ENCODE measurements at places on chromosomes 7 and 10.

DNA sequence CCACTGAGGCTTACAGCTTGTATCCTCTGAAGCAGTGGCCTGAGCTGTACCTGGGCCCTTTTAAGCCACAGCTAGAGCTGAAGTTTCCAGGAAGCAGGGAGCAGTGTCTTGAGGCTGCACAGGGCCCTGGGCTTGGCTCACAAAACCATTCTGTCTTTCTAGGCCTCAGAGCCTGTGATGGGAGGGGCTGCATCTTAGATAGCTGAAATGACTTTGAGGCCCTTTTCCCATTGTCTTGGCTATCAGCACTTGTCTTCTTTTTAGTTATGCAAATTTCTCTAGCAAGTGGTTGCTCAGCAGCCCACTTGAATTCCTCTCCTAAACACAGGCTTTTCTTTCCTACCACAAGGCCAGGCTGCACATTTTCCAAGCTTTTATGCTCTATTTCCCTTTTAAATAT is 864.2 kb downstream of the REEP3 start:
- no peak for DNase-seq

DNA sequence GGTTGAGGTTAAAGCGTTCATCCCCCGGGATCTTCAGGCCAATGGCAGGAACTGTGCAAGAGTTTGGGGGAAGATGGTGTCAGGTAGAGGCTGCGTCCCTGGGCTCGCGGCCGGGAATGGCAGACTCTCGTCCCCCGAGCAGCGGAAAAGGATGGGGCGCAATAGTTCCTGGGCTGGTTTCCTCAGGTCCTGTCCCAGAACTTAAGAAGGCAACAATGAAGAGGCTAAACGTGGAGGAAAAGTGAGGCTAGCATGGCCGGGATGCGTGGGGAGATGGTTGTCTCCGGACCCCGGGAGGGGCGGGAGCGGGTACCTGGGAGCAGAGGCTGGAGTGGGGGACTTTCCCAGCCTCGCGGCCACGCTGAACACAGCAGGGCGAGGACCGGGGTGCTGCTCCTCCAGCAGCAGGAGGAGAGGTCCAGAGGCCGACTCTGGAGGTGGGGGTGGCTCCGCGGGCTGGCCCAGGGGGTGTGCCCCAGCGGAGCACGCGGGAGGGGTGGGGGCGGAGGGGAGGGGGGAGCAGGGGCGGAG is 882 bp downstream of the IRF5 start:
- no peak for DNase-seq

DNA sequence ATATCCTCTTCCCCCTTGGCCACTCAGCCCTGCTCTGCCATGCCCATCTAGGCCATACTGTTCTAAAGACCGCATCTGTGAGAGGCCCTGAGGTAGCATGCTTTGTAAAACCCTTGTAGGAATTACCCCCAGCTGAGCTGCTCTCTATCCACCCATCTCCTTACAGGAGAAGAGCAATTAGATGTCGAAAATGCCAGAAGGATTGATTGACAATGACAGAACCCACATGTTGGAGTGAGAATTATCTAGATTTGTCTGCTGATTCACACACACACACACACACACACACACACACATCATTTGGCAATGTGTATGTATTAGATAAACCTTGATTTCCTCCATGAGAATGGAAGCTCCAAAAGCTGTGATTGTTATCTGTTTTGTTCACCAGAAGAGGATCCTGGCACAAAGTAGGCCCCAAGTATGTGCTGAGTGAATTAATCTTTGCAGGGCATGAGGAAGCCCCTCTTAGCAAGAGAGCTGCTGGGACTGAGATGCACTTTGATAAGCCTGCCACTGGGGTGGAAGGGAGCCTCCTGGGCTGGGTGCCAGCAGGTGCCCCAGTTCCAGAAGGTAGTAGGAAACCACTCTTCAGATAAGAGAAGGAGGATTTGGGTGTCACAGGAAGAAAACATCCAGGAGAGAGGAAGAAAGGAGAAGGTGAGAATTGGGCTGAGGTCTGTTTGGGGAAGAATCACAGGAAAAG is 187.5 kb upstream of the ADO start:
- no peak for DNase-seq

DNA sequence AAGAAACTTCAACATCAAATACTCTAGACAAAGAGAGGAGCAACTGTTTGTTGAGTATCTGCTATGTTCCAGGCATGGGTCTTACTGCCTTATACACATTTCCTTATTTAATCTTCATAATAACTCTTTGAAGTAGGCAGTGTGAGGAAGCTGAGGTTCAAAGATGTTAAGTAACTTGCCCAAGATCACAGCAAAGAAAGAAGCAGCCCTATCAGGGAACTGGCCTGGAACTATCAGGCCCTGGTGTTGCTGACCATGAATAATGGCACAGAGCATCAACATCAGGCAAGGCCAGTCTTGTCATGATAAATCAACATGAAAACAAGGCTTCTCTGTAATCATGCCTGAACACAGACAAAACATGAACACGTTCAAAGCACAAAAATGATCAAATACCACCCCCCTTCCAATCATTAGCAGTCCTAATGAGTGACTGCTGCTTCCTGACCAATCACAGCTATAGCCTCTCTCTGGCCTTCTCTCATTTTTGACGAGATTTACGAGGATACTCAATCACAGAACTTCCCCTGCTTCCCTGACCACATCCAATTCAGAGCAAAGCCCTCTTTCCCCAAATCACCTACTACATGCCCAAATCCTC is 2.3 kb downstream of the GSDME start:
- DNase-seq = no peak

- no peak for DNase-seq
Measured at GRCh38 chr7:12855036-12855435, 167.6 kb downstream of the ARL4A start.

DNA sequence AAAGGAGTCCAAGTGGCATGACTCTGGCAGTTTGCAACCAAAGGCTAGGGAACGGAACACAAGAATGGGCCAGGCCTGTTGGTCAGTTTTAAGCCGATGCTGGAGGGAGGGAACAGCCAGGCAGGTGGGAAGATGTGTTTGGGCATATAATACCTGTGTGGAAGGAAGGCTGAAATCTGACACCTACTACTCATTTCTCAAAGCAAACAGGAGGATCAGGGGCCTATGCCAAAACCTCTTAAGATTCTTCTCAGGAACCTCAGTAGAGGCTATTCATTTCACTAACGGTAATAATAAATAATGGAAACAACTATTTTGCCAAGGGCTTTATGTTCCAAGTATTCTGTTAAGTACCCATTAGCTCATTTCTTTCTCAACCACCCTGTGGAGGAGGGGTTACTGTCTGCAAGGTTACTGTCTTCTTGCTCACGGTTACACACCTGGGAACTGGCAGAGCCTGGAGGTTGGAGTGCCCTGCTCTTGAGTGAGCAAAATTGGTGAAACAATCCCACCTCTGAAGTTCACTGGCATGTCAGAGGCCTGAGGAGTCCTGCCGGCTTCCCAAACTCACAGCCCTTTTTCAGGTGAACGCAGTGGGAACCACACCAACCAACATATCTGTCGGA is 35.5 kb downstream of the GOT1 start:
- DNase-seq = no peak

GRCh38 chr10:34647160-34647559 is 167.9 kb downstream of the PARD3 start:
- DNase-seq = no peak

GRCh38 chr10:128481152-128481840 is 355.1 kb upstream of the MKI67 start:
- DNase-seq = no peak

- no peak for DNase-seq
Measured at GRCh38 chr10:10644008-10644646, 373.5 kb upstream of the CELF2 start.

DNA sequence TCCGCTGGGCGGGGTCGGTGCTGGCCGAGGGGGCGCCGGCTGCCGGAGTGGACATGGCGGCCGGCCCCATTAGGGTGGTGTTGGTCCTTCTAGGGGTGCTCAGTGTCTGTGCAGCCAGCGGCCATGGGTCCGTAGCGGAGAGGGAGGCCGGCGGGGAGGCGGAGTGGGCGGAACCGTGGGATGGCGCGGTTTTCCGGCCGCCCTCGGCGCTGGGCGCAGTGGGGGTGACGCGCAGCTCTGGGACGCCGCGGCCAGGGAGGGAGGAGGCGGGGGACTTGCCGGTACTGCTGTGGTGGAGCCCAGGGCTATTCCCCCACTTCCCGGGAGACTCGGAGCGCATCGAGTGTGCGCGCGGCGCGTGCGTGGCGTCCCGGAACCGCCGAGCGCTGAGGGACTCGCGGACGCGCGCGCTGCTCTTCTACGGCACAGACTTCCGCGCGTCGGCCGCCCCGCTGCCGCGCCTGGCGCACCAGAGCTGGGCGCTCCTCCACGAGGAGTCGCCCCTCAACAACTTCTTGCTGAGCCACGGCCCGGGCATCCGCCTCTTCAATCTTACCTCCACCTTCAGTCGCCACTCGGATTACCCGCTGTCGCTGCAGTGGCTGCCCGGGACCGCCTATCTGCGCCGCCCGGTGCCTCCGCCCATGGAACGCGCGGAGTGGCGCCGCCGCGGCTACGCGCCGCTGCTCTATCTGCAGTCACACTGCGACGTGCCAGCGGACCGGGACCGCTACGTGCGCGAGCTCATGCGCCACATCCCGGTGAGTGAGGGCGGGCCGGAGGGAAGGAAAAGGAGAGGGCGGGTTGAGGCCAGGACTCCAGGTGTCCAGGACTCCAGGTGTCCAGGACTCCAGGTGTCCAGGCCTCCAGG is 9.3 kb upstream of the CHCHD1 start:
- peak; percentile 90 for DNase-seq

GRCh38 chr10:110695539-110695886 is 51.4 kb downstream of the RBM20 start:
- no peak for DNase-seq

- no peak for DNase-seq
Measured at GRCh38 chr7:51135576-51135975, 181.0 kb downstream of the COBL start.

- no peak for DNase-seq
Measured at GRCh38 chr7:88492153-88492552, 185.5 kb upstream of the STEAP4 start.

DNA sequence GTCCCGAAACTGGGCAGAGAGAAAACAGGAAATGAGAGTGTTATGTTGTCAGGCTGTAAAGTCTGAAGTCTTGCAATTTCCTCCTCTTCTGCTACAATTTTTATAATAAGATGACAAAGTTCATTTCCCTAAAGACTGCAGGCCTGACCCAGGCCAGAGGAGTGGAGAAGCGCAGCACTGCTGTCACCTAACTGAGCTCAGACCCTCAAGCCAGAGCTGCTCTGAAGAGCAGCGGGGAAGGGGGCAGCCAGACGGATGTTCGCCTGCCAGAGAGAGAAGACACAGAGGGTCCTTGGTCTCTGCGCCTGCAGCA is 12.6 kb upstream of the AOAH start:
- no peak for DNase-seq

DNA sequence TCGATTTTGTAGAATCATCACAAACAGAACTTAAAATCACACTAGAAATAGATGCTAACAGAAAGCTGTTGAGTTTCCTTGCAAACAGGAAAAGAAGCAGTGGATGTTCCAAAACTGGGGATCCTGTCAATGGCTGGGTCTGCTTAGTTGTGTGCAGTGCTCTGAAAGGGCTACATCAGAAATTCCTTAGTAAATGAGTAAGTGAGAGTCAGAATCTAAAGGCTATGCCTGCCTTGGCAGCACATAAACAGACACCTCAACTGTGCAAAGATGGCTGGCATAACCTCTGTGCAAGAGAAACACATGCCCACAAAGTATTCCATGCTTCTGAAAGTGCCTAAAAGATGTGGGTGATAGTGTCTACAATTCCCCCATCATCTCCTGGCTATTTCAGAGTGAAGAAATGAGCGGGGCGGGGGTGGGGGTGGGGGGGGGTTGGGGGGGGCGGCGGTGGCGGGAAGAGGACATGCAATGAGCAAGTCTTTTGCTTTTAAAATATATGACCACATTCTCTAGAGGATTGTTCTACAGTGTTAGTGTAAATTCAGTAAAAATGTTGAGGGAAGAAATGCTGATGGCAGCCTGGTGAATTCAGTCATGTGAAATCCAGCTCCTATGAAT is 138.1 kb upstream of the LAMB4 start:
- DNase-seq = no peak

DNA sequence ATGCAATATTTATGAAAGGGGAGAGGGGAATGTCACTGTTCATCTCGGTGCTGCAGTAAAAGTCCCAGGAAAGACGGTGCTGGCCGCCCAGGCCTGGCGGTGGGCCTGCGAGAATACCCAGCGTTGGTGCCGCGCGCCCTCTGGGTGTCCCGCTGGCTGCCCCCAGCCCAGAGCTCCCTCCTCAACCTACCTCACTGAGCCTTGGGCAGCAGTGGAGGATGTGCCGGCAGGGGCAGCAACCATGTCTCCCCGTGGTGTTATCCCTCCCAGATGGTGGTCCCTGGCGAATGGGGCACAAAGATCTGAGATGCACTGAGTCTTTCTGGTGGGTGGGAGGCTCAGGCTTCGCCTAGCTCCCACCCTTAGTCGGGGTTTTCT is 9.5 kb upstream of the TLX1 start:
- no peak for DNase-seq

GRCh38 chr7:35816514-35816913 is 15.7 kb downstream of the SEPTIN7 start:
- DNase-seq = no peak

DNA sequence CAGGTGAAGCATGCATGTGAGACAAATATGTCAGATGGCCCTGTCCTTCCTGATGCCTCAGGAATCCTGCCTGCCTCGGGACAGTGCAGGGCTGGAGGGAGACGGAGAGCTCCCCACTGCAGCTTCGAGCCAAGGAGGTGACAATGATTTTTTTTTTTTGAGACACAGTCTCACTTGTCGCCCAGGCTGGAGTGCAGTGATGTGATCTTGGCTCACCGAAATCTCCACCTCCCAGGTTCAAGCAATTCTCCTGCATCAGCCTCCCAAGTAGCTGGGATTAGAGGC is 68.8 kb downstream of the OAT start:
- no peak for DNase-seq

DNA sequence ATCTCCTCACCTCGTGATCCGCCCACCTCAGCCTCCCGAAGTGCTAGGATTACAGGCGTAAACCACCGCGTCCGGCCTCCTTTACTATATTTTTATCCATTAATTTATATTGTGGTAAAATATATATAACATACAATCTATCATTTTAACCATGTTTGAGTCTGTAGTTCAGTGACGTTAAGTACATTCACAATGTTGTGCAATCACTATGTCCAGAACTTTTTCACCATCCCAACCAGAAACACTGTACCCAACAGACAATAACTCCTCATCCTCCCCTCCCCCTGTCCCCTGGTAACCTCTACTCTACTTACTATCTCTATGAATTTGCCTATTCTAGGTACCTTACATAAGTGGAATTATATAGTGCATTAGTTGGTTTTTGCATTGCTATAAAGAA is 297.5 kb upstream of the GALNT17 start:
- no peak for DNase-seq

DNA sequence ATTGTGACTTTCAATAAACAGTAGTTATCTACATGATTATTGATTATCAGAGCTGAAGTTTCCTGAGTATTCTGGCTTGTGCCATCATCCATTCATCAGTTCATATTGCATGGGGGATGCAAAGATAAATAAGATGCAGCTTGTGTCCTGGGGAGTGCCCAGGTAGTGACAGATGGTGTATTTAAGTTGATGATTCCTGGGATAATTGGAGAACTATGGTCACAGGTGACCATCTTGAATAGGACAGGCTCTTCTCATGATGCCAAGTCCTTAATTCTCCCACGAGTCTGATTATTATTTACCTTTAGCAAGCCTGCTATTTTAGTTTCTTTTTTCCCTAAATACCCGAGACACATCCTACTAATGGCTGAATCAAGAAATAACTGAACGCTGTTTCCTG is 64.9 kb downstream of the PLPP4 start:
- no peak for DNase-seq

Measured in T-helper 1 cell (primary cell).